ENCODE measurements at places on chromosomes 6 and 20.

GRCh38 chr6:89462503-89462902 is 29.6 kb downstream of the ANKRD6 start:
- no peak for DNase-seq

GRCh38 chr6:18412644-18413043 is 25.5 kb downstream of the RNF144B start:
- no peak for DNase-seq

DNA sequence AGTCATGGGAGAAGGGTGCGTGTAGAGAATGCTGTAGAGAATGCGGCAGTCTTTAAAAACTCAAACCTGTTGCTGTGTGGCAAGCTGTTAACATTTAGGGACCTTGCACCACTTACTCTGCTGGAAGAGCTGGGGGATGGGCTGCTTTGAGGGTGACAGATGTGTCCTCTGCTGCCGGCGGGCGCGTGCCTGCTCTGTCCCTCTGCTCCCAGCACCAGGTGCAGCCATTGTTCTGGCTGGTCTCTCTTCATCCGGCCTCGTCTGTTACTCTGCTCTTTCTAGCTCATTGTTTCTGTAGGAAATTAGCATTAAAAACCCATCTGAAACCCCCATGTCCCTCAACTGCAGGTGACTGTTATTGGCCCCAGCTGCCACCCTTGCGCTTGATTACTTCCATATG is 78.5 kb downstream of the CBFA2T2 start:
- peak; percentile 51 for DNase-seq

- DNase-seq: no peak
Observed at GRCh38 chr20:8972963-8973705, 95.8 kb upstream of the PLCB4 start.

DNA sequence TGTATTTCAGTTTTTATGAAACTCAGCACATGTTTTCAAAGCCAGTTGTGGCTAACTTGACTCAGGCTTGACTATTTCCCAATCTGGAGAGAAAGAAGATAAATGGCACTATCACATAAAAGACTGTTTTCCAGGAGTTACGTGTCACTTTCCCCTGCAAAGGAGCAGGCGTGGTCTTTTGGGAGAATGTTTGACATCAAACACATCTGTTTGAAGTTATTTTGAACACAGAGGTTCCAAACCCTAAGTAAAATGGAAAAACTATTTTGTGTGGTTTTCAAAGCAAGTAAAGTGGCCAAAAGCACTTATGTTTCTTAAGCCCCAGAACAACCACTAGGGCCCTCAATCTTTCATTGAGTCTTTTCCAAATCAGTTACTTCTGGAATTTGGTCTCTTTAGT is 89.7 kb downstream of the FOXF2 start:
- no peak for DNase-seq

- DNase-seq: no peak
Observed at GRCh38 chr20:62231292-62231691, 7.0 kb upstream of the OSBPL2 start.

DNA sequence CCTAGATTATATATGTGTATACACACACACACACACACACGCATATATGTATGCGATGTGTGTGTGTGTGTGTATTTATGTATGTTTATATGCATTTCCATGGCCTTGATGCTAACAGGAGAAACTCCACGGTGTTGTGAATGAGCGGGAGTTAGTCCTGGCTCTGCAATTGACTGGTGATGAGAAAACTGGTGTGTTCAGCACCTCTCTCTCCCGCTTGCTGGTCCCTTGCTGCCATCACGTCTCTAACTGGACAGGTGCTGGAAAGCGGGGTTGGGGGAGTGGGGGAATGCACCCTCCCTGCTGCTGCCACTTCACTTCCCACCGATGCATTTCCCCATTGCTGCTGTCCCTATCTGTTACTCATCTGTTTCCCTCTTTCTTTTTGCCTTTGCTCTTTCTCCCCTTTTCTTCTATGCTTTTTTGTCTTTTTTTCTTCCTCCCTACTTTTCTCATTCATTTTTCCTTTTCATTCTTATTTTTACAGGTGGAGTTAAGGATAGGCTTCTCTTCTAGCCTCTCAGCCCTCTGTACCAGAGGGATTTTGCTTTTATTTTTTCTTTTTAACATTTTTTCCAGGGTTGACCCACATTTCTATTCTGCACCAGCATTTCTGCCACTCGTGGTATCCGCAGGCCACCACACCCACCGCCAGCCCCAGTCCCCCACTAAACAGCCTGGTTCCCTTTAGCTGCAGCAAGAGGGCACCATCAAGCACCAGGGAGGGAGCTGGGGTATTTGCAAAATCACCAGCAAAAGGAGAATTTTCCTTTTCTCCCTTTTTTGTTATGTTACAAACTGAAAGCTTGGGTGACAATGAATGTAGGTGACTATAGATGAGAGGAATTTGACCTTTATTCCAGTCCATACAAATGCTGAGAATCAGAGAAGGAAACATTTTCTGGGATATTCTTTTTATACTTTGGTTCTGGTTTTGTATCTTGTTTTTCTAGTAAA is 115.6 kb downstream of the TCP11 start:
- DNase-seq: no peak

- DNase-seq: no peak
Observed at GRCh38 chr6:100456908-100457235, 7.8 kb downstream of the SIM1 start.

DNA sequence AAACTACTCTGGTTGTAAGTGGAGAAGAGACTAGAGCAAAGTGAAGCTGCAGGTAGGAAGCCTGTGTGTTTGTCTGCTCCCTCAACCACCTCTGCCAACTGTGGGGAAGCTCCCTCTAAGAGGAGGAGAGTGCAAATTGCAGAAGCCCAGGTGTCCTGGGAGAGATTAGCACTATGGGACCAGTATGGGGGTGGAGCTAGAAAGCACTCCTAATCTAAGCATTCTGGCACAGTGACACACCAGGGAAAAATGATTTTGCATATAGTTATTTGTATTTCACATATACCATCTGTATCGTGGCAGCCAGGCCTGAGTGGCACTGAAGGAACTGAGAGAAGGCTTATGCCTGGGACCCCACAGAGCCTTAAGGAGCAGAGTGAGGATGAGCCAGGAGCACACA is 12.8 kb downstream of the GSTA1 start:
- no peak for DNase-seq

- DNase-seq: no peak
Observed at GRCh38 chr6:145347216-145347615, 388.1 kb downstream of the EPM2A start.

DNA sequence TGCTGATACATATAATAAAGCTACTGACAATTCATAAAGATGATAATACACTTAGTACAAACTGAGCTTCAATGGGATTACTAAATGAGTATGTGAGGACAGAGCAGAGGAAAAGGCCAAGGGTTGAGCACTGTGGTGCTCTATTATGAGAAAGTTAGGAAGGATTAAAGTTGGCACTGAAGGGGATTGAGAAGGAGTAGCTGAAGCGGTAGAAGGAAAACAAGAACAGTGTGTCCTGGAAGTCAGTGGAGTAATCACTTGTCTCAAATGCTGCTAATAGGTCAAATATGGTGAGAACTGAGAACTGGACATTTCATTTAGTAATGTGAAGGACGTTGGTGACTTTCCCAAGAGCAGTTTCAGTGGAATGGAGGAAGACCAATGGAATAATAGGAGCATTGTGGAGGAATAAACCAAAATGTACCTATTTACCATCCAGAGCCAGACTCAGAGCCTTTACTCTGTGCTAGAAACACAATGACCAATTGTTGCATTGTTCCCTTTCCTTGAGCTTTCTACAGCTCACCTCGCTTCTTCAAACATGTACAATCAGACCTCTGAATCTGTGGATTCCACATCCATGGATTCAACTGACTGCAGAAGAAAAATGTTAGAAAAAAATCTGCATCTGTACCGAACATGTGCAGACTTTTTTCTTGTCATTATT is 255.9 kb downstream of the LAMA2 start:
- DNase-seq: no peak

All from hippocampal formation (tissue), 2 donors.